ENCODE measurements at places on chromosomes 5 and 9. TPM values are rescaled to one million over a fixed set of nuclear protein-coding genes. Genes with fewer than 3 reads are reported as not detected.
A peak's percentile ranks its signal among the peaks of the same experiment; 100 is the strongest.

DNA sequence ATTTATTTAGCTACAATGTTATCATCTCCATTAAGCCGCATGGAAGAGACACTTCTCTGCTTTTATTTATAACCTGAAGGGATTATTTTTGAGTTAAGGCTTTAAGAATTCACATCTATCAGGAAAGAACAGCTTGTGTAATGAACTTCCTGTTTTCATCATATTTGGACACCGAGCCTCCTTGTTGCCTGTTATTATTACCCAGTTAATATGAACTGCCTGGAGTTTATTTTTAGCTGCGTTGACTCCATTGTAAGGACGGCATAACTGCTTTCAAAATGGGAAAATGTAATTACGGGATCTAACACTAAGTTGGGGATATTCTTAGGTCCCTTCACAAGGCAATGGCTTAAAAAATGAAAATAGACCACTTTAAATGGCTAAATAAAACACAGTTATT lies 89.0 kb upstream of the NR4A3 start:
- H3K36me3 ChIP-seq: no peaks in the 10 kb centered on the region
- 0 out of 2 replicates have a peak, but pooled peaks cover 8% of the 10 kb centered on the region for H3K4me1 ChIP-seq
- H3K27ac ChIP-seq: no peak overlapping the region
- H3K4me3 ChIP-seq: peak overlapping the region; percentile 30

GRCh38 chr5:122257000-122257399 lies 55.0 kb upstream of the SNCAIP start:
- no peak for DNase-seq
- peaks cover 24% of the 10 kb centered on the region for H3K4me1 ChIP-seq

DNA sequence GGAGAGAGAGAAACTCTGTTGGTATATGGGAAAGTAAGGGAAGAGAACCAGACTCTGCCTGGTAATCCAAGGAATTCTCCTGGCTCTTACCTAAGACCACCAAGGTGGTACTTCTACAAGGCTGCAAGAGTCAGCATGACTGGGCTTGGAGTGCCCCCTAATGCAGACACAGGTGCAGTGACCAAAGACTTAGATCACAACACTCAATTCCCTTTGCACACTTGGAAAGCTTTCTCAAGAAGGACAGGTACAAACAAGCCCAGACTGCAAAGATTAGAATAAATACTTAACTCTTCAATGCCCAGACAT lies 25.2 kb downstream of the UGT3A2 start:
- no peaks in the 10 kb centered on the region for H3K36me3 ChIP-seq
- no peak overlapping the region for H3K4me3 ChIP-seq
- H3K4me1 ChIP-seq: no peaks in the 10 kb centered on the region
- H3K27me3 ChIP-seq: peaks cover 6% of the 10 kb centered on the region

DNA sequence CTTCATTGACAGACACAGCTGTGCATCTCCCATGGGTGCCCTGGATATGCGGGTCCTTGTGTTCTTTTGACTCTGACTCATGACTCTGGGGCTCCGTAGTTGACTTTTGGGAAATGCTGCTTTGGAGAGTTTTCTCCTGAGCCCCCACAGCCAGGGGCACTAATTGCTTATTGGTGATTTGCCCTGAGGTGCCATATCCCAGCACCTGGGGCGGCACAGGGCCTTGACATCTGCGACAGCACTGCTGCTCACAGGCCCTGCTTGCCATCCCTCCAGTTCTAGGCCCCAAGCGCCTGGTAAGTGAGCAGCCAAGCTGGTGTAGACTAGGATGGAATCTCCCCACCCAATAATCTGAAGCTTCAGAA lies 75.1 kb downstream of the AMBP start:
- H3K27me3 ChIP-seq: no peaks in the 10 kb centered on the region
- no peak for DNase-seq
- H3K36me3 ChIP-seq: no peaks in the 10 kb centered on the region
- H3K4me3 ChIP-seq: no peak overlapping the region
- no peak overlapping the region for H3K27ac ChIP-seq

CEL gene
- 0.22 TPM for total RNA-seq

GRCh38 chr9:8653855-8654254 lies 854.3 kb upstream of the DMAC1 start:
- DNase-seq: no peak
- H3K27me3 ChIP-seq: no peaks in the 10 kb centered on the region
- H3K27ac ChIP-seq: no peak overlapping the region
- H3K36me3 ChIP-seq: no peaks in the 10 kb centered on the region

- H3K4me3 ChIP-seq: no peak overlapping the region
- 0 out of 2 replicates have a peak, but pooled peaks cover 5% of the 10 kb centered on the region for H3K4me1 ChIP-seq
- H3K36me3 ChIP-seq: no peaks in the 10 kb centered on the region
These were observed 72.6 kb upstream of the GALNT10 start for GRCh38 chr5:154117930-154118329.

GRCh38 chr5:128538250-128539037 lies 399 bp upstream of the FBN2 start:
- peaks cover 3% of the 10 kb centered on the region for H3K4me1 ChIP-seq
- peak; percentile 79 for DNase-seq
- 0 out of 2 replicates have a peak, but pooled peaks cover 4% of the 10 kb centered on the region for H3K27me3 ChIP-seq
- no peaks in the 10 kb centered on the region for H3K36me3 ChIP-seq
- no peak overlapping the region for H3K27ac ChIP-seq
- H3K4me3 ChIP-seq: peak overlapping the region; percentile 82

DNA sequence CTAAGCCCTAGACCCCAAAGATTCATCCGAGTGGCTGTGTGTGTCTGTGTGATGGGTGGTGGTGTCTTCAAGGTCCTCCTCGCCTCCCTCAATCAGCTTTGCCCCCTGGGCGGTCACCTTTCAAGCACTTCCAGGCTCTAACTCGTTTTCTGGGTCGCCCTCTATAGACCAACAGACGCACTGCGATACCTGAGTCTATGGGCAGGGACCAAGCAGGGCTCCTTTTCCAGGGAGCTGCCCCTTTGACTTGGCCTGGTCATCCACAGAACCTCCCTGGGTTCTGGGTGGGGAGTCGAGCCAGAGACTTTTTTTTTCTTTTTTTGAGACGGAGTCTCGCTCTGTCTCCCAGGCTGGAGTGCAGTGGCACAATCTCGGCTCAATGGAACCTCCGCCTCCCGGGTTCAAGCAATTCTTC lies 1.1 kb downstream of the SLC27A4 start:
- peak; percentile 84 for DNase-seq
- H3K36me3 ChIP-seq: peaks cover 3% of the 10 kb centered on the region
- H3K4me1 ChIP-seq: no peaks in the 10 kb centered on the region
- no peaks in the 10 kb centered on the region for H3K27me3 ChIP-seq
- peak overlapping the region; percentile 73 for H3K4me3 ChIP-seq

WWC1 gene
- total RNA-seq: 7.1 TPM

- no peak overlapping the region for H3K27ac ChIP-seq
- H3K4me3 ChIP-seq: no peak overlapping the region
- no peaks in the 10 kb centered on the region for H3K27me3 ChIP-seq
- peak; percentile 75 for DNase-seq
These were observed 91.1 kb upstream of the CD180 start for GRCh38 chr5:67287510-67288268.

DNA sequence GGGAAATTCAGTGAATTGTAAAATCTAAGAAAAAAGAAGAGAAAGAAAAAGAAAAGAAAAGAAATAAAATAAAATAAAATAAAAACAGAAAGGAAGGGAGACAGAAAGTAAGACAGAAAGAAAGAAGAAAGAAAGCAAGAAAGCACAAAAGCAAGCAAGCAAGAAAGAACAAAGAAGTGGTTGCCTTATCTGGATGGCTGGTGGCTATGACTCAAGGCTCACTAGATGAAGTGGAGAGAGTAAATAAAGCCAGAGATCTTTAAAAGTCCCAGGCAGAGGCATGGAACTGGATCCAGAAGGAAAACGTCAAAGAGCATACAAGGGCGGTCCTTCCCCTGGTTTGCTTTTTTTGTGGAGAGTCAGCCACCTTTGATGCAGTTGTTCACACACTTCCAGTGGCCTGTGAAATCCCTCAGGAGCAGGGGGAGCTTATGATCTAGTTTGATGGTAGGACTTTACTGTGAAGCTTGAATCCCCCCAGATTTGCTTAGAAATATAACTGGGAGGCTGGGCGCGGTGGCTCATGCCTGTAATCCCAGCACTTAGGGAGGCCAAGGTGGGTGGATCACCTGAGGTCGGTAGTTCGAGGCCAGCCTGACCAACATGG lies 176.7 kb upstream of the HMHB1 start:
- no peak overlapping the region for H3K4me3 ChIP-seq
- peak; percentile 77 for DNase-seq
- no peaks in the 10 kb centered on the region for H3K36me3 ChIP-seq
- H3K27me3 ChIP-seq: no peaks in the 10 kb centered on the region
- peak overlapping the region; percentile 44 for H3K27ac ChIP-seq

- H3K27ac ChIP-seq: no peak overlapping the region
- no peaks in the 10 kb centered on the region for H3K36me3 ChIP-seq
- DNase-seq: no peak
- no peak overlapping the region for H3K4me3 ChIP-seq
- no peaks in the 10 kb centered on the region for H3K4me1 ChIP-seq
These were observed 44.4 kb upstream of the PRRC2B start for GRCh38 chr9:131349522-131349880.

SLC34A1 gene
- not detected for total RNA-seq

DNA sequence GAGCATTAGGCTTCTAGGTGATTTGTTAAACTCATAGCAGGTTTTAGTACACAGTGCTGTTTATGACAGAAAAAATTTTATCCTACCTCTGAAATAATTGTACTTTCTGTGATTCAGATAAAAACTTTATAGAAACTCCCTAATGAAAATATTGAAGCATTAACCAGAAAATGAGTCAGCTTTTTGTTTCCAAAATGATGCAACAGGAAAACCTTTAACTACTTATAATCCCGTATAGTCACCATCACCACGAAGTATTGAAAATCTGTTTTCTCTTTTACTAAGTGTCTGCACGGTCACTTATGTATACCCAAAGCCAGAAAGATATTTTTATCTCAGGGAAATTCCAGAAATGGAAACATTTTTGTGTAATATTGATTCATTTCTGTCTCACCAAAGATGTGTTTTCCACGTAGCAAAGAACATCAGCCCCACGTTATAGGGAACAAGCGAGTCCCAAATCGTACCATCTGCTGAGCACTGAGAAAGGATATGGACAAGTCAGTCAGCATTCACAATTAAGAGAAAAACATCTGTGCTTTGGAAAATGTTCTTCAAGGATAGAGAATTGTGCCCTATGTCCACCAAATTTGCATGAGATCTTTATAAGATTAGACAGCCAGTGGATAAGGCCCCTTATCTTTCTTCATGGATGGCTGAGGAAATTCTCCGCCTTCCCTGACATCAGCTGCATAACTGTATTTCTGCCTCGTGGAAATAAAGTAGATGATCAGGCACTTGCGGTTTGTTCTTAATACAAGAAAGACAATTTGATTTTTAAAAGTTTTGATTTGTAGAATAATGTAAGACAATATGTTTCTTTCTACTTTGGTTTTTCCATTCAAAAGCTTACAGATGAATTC lies 41.9 kb downstream of the TNFAIP8 start:
- H3K4me1 ChIP-seq: peaks cover 46% of the 10 kb centered on the region
- H3K36me3 ChIP-seq: no peaks in the 10 kb centered on the region
- DNase-seq: peak; percentile 88
- H3K27ac ChIP-seq: peak overlapping the region; percentile 80
- H3K4me3 ChIP-seq: peak overlapping the region; percentile 57

GRCh38 chr9:83701769-83702168 lies 6.0 kb downstream of the UBQLN1 start:
- H3K4me1 ChIP-seq: peaks cover 27% of the 10 kb centered on the region
- peak; percentile 83 for DNase-seq
- peak overlapping the region; percentile 57 for H3K27ac ChIP-seq
- no peaks in the 10 kb centered on the region for H3K36me3 ChIP-seq
- peak overlapping the region; percentile 52 for H3K4me3 ChIP-seq

DNA sequence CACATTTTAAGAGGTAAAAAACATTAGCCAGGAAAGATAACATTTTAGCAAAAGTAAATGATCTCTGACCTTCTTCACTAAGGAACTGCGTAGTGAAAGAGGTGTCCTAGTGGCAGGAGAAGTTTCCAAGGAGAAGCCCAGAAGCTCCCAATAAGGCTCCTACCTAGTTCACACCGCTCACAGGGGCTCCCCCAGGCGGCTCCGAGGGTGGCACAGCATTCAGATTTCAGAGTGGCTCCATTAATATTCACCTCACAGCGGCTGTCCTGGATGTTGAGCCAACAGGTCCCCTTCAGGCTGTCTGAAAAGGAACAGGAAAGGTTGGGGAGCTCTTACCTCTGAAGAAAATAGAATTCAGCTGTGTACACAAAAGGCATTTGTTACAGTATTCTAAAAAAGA lies 187.3 kb downstream of the FBN2 start:
- H3K4me1 ChIP-seq: no peaks in the 10 kb centered on the region
- no peak overlapping the region for H3K27ac ChIP-seq
- no peak overlapping the region for H3K4me3 ChIP-seq
- no peak for DNase-seq
- no peaks in the 10 kb centered on the region for H3K27me3 ChIP-seq

GRCh38 chr5:171419688-171420430 lies 412 bp downstream of the FGF18 start:
- H3K27ac ChIP-seq: no peak overlapping the region
- DNase-seq: peak; percentile 66
- 0 out of 2 replicates have a peak, but pooled peaks cover 6% of the 10 kb centered on the region for H3K4me1 ChIP-seq
- no peaks in the 10 kb centered on the region for H3K27me3 ChIP-seq
- H3K36me3 ChIP-seq: no peaks in the 10 kb centered on the region

- no peaks in the 10 kb centered on the region for H3K27me3 ChIP-seq
- H3K36me3 ChIP-seq: no peaks in the 10 kb centered on the region
- H3K27ac ChIP-seq: no peak overlapping the region
- peaks cover 7% of the 10 kb centered on the region for H3K4me1 ChIP-seq
These were observed 8.5 kb upstream of the FEM1C start for GRCh38 chr5:115553082-115553481.

GRCh38 chr9:15982182-15982581 lies 429.3 kb downstream of the CCDC171 start:
- H3K36me3 ChIP-seq: no peaks in the 10 kb centered on the region
- no peaks in the 10 kb centered on the region for H3K27me3 ChIP-seq
- H3K4me1 ChIP-seq: no peaks in the 10 kb centered on the region
- no peak overlapping the region for H3K27ac ChIP-seq
- no peak overlapping the region for H3K4me3 ChIP-seq

DNA sequence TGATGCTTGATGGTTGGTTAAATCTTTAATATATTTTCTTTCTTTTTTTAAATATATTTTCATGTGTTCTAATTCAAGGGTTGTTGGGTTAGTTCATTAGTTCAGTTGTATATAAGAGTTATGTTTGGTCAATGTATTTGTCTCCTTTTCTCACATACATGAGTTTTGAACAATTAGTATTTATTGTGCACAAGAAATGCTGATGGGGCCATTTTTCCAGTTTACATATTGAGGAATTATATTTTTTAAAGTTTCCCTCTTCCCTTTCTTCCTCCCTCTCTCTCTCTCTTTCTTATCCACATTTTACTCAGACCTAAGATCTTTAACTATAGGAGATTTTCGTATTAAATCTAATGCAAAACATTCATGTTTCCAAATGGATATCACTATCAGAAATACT lies 74.0 kb downstream of the LNPEP start:
- H3K36me3 ChIP-seq: peaks cover 8% of the 10 kb centered on the region
- H3K27me3 ChIP-seq: no peaks in the 10 kb centered on the region
- H3K27ac ChIP-seq: no peak overlapping the region
- H3K4me3 ChIP-seq: no peak overlapping the region
- H3K4me1 ChIP-seq: no peaks in the 10 kb centered on the region

- H3K4me3 ChIP-seq: no peak overlapping the region
- H3K4me1 ChIP-seq: peaks cover 29% of the 10 kb centered on the region
- H3K36me3 ChIP-seq: no peaks in the 10 kb centered on the region
These were observed 199.7 kb downstream of the ROR2 start for GRCh38 chr9:91750343-91750742.
